ENCODE measurements at places on chromosomes 7 and 10. TPM values are rescaled to one million over a fixed set of nuclear protein-coding genes. Genes with fewer than 3 reads are reported as not detected.

DNA sequence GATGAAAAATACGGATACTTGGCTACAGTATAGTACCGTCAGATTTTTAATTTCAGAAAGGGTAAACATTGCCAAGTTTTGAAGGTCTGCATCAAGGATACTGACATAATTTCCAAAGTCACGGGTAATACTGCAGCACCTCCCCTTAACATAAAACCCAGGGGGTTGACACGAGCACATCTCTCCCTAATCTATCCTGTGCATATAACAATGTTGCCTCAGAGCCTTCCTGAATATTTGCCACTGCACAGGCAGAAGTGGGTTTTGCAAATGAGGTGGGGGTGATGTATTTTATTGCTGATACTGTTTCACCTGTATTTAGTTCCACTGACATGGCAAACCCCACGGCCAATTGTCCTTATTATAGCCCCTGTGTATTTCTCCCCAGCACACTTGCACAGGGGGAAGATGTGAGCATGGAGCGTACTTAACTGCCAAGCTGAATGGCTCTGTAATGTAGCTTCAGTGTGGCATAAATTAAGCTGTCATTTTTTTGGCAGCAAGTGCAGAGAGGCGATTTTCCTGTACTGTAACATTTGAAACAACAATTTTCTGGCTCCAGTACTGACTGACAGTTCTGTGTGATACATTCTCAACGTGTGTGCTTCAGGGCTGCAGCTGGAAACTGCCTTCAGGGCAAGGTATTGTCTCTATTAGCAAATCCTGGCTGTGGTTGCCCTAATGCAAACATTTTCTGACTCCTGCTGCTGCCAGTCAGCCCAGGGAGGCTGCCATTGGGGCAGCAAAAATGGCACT, 299.6 kb upstream of the SP4 start:
- no peak for DNase-seq

- no peak for DNase-seq
These were observed 192.3 kb downstream of the DNAJC1 start for GRCh38 chr10:21811245-21811585.

DNA sequence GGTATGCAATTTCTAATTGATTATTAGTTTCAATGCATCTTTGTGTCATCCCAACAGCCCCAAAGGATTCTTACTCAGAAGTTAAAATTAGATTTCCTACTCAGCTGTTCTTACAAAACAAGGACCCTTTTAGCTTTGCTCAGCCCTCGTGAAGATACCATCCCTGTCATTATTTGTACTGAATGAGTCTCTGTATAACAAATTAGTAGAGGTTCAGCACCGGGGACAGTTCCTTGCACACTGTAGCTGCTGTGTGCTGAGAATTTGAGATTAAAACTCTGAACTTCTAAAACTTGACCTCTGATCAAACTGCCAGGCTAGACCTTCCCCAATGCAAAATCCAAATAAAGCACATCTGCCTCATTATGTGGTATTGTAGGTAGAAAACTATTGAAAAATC, 299.1 kb downstream of the LHFPL3 start:
- no peak for DNase-seq

The IFIT2 gene
- polyA plus RNA-seq, result 9.9 TPM

The SEPTIN14 gene
- polyA plus RNA-seq, result not detected

The AGAP6 gene
- polyA plus RNA-seq, result 7.0 TPM
